ENCODE measurements at places on chromosomes 11 and 22.
A peak's percentile ranks its signal among the peaks of the same experiment; 100 is the strongest.

DNA sequence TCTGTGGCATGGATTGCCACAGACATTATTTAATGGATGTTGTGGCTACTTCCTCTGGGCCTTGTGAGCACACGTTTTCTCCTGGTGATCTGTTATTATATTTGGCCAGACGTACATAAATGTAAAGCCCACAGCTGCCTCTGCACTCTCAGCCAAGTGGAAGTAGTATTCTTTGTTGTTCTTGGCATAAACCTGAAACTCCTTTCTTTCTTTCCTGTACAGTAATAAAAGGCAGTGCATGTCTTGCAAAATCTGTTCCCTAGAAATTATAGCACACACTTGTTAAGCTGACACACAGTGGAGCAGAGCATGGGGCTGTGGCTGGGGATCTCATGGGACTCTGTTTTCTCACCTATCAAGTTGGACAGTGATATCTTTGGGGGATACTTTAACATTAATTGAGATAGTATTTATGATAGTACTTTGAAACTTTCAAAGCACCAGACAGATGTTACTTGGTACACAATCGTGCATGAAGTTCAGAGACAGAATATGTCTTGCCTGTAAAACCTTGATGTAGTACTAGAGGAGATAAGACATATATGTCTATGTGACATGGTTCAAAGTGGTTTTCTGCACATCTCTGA is 20.9 kb downstream of the PANX1 start:
- DNase-seq = no peak

DNA sequence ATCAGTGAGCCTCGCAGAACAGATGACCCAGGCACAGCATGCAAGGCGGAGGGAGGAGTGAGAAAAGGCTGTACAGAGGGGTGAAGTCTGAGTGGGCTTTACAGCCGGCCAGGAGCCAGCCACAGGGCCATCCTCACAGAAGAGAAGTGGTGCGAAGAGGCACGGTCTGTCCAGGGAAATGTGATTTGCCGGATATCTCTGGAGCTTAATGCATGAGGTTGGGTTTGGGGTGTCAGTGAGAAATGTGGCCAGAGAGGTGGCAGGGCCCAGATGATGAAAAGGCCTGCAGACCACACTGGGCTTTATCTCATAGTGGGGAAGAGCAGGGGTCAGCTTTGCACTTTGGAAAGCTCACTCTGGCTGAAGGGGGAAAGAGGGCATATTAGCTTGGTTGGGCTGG is 255.2 kb downstream of the BUD13 start:
- no peak for DNase-seq

- DNase-seq = no peak
Measured at GRCh38 chr22:49867303-49868265, 13.9 kb downstream of the ZBED4 start.

- no peak for DNase-seq
Measured at GRCh38 chr11:132254906-132255305, 884.5 kb downstream of the NTM start.

- DNase-seq = no peak
Measured at GRCh38 chr22:47020166-47020565, 257.7 kb downstream of the TBC1D22A start.

DNA sequence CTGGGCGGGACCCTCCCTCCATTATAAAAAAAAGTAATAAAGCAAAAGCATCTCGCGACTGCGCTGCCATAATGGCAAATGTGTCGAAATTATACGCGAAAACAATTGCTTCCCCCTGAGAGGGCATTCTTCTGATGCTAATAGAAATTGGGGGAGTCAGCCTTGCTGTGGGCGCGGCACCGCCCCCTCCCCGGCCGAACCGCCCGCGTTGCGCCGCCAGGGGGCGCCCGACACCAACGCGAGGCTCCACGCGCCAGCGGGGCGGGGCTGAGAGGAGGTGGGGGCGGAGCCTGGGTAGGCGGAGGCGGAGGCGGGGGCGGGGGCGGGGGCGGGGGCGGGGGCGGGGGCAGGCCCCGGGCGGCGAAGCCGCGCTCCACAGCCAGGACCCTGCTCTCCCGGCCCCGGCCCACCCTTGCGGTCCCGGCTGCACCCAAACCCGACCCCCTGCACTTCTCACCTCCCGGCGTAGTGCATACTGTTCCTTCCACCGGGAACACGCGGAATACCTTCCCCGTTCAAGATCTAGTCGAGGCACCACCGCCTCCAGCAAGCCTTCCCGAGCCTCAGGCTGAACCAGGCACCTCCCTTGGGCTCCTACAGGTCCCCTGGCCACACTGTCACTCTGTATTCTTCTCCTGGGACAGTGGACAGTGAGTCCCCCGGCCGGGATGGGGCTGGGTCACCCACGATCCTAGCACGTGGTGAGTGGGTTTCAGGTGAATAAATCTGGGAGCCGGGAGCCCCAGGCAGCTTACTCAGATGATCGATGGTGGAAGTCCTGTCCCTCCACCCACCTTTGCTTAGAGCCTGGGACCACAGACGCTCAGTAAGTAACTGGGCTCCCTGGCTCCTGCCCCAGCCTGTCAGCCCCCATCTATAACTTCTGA is 15.5 kb upstream of the UPK3A start:
- DNase-seq = peak; percentile 86

All from stimulated activated CD8-positive, alpha-beta memory T cell treated with anti-CD3 and anti-CD28 coated beads, Interleukin-2, amount 100 ng/mL, for 1 hour (primary cell).